Brain (organoid and tissue), 16 donors: ENCODE measurements at places on chromosomes 12 and 14.
A peak's percentile ranks its signal among the peaks of the same experiment; 100 is the strongest.

GRCh38 chr14:92665661-92666110 lies 82.7 kb downstream of the LGMN start:
- no peak for DNase-seq

DNA sequence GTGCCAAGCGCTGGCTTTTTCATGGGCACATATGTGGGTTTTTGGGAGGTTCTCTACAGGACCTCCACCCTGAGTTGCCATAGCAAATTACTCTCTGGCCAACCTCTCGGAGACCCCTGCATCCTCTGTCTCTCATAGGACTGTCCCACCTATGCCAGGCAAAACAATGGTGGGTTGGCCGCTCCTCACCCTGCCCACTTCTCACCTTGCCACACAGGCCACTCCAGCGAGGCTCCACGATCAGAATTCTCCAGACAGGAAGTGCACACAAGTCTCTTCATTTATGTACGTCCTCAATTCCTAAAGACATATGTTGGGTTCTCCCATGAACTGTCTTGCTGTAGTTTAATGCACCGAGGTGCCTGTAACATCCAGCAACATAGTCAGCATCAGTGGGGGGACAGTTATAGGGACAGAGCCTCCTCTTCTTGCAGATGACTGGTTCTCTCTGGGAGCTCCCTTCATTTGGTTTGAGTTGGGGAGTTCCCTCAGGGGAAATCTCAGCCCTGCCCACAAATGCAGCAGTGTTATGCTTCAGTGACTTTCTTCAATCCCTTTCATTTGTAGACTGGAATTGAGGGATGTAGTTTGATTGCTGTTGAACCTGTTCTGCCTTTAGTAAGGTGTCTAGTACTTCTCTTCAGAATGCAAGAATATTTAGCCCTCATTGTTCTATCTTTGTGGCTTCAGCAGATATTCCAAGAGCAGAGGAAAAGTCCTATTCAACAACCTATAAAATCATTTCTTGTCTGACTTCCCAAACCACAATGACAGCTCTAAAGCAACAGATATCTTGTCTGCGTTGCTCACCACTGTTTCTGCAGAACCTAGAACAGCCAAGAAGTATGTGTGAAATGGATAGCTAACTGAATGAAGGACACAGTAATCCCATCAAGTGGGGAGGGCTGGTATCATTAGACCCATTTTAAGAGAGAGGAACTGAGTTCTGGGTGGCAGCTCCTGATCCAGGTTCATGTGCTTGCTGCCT lies 2.8 kb upstream of the LTBP2 start:
- DNase-seq: no peak

GRCh38 chr12:12396694-12397093 lies 39.8 kb downstream of the BORCS5 start:
- no peak for DNase-seq

- DNase-seq: no peak
These were observed 49.7 kb downstream of the FAM222A start for GRCh38 chr12:109763201-109763841.

DNA sequence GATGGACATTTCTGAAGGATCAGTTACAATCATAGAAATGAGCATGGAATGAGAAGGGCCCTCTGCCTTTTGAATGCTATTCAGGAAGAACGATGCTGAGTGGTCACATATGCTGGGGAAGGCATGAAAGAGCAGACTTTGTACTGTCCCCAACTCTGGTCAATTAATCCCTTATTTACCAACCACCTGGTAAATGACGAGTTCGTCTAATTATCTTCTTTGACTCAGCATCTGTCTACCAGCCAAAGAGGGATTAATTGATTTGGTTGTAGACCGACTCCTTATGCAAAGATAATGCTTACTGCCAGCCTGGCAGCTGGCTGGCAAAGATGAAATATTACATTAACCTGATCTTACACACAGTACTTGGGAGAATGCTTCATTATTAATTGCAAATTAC lies 152.2 kb downstream of the CHST11 start:
- DNase-seq: peak; percentile 67
